K562 (cell line): ENCODE measurements at places on chromosomes 4 and X.

GRCh38 chr4:176840166-176840565, 47.4 kb upstream of the VEGFC start:
- no peaks in the 10 kb centered on the region for H3K36me3 ChIP-seq
- no peak overlapping the region for H3K4me3 ChIP-seq
- DNase-seq = no peak

DNA sequence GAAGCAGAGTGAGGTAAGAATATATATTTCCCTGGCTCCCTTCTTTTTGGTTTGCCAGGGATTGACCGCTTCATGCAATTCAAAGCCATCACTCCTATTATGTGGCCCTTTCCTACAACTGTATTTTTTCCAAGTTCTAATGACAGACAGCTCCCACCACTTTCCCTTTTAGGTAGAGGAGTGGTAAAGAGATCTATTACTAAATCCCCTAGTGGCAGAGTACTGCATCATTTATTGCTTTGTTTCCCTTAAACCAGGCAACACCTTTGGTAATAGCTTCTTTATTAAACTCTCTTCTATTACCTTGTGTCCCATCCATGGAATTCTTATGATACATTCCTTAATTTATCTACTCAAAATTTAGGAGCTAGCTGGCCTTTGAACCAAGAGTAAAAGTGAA, 90.7 kb downstream of the CNOT6L start:
- peaks cover 22% of the 10 kb centered on the region; the same call in 2 of the 3 replicates for H3K36me3 ChIP-seq
- no peak overlapping the region for H3K4me3 ChIP-seq
- no peaks in the 10 kb centered on the region for H3K4me1 ChIP-seq
- no peaks in the 10 kb centered on the region for H3K27me3 ChIP-seq

GRCh38 chrX:15471028-15471427, 22.1 kb downstream of the PIR start:
- no peak overlapping the region for H3K27ac ChIP-seq
- H3K36me3 ChIP-seq = no peaks in the 10 kb centered on the region
- no peaks in the 10 kb centered on the region for H3K27me3 ChIP-seq
- H3K4me1 ChIP-seq = no peaks in the 10 kb centered on the region

GRCh38 chr4:121788896-121789295, 12.2 kb upstream of the EXOSC9 start:
- H3K27ac ChIP-seq = no peak overlapping the region
- no peaks in the 10 kb centered on the region for H3K27me3 ChIP-seq
- H3K36me3 ChIP-seq = no peaks in the 10 kb centered on the region
- no peaks in the 10 kb centered on the region; the same call in 1 of the 2 replicates for H3K4me1 ChIP-seq

DNA sequence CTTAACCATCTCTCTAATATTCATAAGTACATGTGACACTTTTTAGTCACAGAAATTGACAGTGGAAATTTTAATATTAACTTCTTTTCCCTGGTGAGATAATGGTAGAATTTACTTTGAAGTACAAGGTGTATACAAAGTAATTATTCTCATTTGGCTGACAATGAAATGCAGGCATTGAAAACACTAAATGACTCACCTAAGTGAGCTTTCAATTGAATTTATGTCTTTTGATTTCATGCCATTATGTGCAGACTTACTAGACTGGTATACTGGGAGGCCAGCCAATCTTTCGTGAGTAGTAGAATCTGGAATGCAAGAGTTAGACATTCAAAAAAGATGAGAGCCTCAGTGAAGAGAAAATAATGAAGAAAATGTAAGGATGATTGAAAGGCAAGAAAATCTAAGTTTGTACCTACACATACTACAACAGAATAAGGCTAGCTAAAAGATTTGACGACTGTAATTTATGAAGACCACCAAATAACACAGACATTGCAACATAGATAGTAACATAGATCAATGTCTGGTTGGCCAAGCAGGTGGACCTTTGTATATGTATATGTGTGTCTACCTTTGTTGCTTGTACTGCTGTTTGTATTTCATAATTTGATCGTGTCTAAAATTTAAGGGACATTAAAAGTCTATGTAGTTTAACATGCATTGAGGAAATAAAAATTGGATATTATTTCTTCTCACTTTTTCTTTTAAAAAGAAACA, 459.7 kb downstream of the IL15 start:
- no peaks in the 10 kb centered on the region for H3K4me1 ChIP-seq
- H3K4me3 ChIP-seq = no peak overlapping the region
- H3K36me3 ChIP-seq = no peaks in the 10 kb centered on the region
- no peaks in the 10 kb centered on the region for H3K27me3 ChIP-seq

GRCh38 chrX:153366119-153366518, 32.2 kb downstream of the ZNF275 start:
- H3K27me3 ChIP-seq = no peaks in the 10 kb centered on the region
- no peak for DNase-seq
- no peak overlapping the region for H3K4me3 ChIP-seq
- no peaks in the 10 kb centered on the region for H3K4me1 ChIP-seq
- no peaks in the 10 kb centered on the region for H3K36me3 ChIP-seq
